LNCaP clone FGC (cell line): ENCODE measurements at places on chromosomes 5 and 9.

- no peak for DNase-seq
Observed at GRCh38 chr5:45038366-45038987, 229.7 kb downstream of the MRPS30 start.

- no peak for DNase-seq
Observed at GRCh38 chr5:157172403-157172802, 6.3 kb upstream of the GARIN3 start.

DNA sequence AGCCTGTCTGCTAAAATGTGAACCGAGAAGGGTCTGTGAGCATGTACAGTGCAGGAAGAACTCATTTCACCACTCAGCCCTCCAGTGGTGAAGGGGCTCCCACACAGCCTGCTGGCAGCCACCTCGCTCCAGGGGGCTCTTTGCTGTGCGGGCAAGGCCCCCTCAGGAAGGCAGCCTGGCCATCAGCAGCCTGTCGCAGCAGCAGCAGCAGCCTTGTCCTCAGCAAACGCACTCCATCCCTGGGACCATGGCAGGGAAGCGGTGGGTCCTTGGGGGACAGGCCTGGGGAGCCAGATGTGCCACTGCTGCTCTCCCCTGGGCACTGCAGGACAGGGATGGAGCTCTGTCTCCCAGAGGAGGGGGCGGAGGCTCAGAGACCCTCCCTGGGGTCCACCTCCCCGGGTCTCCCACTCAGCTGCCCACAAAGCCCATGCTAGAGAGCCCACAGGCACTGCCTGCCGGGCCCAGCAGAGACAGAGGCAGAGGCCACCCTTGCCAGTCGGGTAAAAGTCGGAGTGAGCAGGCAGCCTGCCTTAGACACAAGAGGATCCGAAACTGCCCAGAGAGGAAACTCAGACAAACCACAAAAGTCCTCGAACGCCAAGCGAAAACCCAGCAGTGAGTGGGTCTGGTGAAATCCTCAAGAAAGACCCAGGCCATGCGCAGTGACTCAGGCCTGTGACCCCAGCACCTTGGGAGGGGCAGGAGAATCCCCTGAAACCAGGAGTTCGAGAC, 8.0 kb downstream of the BRD3 start:
- no peak for DNase-seq

DNA sequence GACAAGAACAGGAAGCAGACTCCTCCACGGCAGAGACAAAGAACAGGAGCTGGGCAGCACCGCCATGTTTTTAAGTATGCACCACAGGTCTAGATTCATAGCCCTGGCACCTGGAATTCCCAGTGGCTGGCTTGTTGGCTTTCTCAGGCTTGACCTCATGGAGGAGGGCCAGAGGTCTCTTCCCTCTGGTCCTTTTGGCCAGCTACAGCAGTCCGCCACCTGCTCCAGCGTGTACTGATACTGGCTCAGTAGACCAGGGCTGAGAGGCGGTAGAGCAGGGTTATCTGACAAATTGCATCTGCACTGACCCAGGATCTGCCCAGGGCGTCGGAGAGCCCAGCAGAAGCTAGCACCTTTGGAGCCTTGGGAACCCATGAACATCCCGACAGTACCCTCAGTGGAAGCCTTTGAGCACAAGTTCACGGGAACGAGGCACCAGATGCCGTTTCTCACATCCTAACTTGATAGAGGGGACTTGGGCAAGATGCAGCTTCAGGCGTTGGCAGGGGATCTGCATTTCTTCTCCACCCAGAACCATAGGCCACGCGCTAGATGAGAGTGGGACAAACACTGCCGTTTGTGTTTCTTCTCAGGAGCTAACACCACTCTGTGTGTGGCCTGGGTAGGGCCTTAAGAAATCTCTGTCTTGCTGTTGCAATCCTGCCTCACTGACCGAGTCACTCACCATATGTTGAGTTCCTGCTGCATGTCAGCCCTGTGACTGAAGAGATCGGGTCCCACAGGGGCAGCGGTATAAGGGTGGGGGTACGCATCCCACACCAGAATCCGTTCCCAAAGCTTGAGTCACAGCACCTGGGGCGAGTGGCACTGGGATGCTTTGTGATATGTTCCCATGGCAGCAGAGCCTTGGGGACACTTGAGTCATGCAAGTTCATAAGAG, 90.3 kb upstream of the OTULINL start:
- no peak for DNase-seq

DNA sequence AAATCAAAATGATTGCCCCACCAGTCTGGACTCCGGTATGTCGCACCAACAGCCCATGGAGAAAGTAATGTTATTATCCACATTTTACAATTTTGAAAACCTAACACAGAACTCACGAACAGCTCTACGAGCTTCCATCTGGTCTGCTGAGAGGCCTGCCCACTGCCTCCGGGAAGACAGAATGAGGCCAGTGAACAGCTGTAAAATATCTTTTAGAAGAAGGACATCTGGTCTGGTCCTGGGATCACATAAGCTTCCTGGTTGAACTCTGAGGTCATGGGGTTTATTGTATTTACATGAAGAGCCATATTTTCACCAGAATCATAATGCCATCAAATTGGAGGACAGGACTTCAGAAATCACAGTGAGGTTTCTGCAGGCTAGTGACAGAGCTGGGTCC, 89.0 kb downstream of the FRMD3 start:
- DNase-seq: no peak

DNA sequence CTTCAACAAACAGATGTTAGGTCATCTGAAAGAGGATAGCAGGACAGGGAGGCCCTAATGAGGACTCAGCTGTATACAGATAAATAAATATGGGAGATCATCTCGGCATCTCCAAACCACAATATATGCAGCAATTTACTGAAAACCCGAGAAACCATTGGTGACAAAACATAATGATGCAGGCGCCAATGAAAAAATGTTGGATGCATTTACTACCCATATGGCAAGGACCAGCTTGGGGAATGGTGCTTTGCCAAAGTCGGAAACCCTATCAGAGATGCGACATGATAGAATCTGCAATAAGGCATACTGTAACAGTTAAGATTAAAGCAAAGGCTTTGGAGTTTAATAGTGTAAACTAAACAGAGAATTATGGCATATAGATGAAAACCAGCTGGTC, 92.0 kb downstream of the SNCAIP start:
- no peak for DNase-seq
